Stimulated activated CD8-positive, alpha-beta memory T cell treated with anti-CD3 and anti-CD28 coated beads, Interleukin-4, amount 100 ng/mL, for 48 hours (primary cell): ENCODE measurements at places on chromosomes 7 and 10.
A peak's percentile ranks its signal among the peaks of the same experiment; 100 is the strongest.

DNA sequence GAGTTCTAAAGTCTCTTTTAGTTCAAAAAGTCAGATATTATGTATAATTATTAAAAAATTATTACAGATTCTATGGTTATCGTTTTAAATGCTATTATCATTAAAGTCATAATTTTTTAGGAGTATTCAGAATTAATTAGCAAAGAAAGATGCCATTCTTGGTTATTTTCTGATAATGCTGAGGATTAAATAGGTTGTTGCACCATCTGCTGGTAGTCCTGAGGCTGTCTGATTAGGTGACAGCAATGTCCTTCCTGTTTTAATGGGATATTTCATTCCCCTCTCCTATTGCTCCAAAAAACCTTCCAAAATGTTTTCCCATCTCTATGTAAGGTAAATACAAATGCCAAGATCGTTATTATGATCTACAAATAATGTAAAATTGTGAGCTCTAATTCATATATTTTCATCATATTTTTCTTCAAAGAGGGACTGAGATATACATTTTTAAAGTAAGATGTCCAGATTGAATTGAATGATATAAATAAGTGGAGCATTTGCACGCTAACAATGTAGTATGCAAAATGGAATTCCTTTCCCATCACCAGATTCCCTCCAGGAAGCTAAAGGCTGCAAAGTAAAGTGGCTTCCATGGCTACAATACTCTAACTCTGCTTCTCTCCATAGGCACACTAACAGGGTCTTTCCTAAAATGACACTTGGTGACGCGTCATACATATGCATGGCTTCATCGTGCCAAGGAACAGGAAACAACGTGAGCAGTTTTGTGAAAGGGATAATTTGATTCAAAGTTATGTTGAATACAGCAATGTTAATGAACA is 58.8 kb upstream of the AKR1E2 start:
- DNase-seq: no peak

DNA sequence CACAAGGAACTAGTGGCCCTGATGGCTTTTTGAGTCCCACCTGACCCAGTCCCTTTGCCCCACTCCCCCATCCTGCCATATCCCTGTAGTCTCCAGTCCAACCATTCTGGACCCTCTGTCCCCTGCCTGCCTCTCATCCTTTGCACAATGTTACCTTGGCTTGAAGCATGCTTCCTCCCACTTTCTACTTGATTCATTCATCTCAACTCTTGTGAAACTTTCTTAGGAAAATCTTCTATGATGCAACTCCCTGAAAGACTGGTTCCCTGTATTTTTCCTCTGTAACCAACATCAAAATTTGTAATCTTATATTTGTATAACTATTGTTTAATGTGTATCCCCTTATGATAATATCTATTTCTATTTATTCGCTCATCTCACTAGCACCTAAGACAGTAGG is 151.5 kb downstream of the LRRTM3 start:
- DNase-seq: no peak

DNA sequence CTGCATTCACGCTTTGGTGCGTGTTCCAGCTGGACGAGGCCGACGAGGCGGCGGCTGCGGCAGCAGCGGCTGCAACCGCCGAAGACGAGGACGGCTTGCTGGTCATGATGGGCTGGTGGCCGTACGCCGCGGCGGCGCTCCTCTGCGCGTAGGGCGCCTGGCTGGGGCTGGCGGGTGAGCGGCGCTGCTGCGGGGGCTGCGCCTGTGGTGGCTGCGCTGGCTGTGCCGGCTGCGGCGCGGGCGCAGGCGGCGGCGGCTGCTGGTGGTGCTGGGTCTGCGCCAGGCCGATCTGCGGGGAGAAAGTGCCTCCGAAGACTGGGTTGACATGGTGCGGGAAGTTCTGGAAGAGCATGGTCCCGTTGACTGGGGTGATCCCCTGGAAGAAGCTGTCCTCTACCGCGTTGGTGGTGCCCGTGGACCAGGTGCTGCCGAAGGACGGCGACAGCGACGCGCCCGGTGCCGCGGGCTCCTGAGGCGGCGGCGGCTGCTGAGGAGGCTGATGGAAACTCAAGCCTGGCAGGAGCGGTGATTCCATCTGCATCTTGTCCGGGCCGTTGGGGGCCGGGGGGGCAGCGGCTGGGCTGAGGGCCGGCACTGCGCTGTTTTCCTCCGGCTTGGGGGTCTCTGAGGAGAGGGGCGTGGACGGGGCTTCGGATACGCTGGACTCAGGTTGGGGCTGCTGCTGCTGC is 51.1 kb downstream of the CPEB3 start:
- DNase-seq: peak; percentile 52

GRCh38 chr7:2472739-2473138 is 3.5 kb downstream of the GRIFIN start:
- DNase-seq: no peak

GRCh38 chr10:124691421-124692099 is 52.6 kb downstream of the FAM53B start:
- DNase-seq: no peak

DNA sequence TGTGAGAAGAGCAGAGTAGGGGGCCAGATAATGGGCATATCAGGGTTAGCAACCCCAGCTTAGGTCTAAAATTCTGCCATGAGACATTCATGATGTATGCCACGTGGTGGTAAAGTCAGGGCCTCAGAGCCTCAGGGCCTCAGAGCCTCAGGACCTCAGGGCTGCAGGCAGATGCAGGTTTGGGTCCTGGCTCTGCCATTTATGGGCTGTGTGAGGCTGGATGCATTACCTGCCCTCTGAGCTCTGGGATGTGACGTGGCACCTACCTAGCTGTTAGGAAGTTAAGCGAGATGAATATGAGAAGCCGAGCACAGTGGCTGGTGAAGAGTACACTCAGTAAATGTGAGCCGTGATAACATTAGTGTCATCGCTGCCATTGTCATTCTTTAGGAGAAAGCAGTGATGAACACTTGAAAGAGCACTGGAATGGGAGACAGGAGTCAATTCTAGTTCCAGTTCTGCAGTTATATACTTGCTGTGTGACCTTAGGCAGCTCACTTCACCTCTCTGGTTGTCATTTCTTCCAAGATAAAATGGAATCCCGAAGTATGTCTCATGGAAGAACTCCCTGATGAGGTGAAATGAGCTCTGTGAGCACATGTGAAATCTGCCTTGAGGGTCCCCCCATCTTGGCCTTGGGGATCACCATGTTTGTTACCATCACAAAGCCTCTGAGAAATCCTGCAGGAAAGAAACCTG is 127.2 kb downstream of the SH3PXD2A start:
- no peak for DNase-seq

GRCh38 chr10:48981310-48981907 is 41.8 kb upstream of the LRRC18 start:
- DNase-seq: peak; percentile 71

- DNase-seq: peak; percentile 95
These were observed 21.2 kb downstream of the ATP6V1F start for GRCh38 chr7:128883622-128884448.

GRCh38 chr10:8233832-8234259 is 179.4 kb downstream of the GATA3 start:
- no peak for DNase-seq

DNA sequence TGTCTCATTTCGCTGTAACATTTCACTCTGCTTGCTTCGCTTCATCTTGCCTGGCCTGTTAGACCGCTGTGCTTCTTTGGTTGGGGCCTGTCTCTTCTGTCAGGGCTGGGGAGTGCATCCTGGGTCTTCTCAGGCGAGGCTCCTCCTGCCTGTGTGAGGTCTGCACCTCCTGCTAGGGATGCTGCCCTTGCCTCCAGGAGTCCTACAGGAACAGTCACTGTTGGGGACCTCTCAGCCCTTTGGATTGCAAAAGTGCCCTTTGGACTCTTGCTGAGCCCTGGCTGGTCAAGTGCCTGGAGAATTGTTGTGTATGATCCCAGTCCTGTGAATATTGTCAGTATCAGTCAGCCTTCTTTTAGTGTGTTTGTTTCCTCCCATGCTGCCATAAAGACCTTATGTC is 84.1 kb downstream of the MDFIC start:
- DNase-seq: no peak

DNA sequence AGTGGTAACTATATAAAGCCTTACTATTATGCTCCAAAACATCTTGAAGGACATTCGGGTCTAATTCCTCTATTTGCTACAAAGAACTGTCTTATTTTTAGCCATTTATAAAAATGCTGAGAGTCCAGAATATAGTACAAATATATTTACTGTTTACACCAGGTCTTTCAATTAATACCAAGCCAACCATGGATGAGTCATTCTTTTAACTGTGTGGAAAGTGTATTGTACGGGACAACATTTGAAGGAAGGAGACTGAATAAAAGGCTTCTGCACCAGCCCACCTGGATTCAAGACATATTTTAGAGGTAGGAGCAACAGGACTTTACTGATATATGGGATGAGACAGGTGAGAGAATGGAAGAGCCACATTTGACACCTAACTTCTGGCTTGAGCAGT is 35.4 kb downstream of the MASTL start:
- no peak for DNase-seq

DNA sequence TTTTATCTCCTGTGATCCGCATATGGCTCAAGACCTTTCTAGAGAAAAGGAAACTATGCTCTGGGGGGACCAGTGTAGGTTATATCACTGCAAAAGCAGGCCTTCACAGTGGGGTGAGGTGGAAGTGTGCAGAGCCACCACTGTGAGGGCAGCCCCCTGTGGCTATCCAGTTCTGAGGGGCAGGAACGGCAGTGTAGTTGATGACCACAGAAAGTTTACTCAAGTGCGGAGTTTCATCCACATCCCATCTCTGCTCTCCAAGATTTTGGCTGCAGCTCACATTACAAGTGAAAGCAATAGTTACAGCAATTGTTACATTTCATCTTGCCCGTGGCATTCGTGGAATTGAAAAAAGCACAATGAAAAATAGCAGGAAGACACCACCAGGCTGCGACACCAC is 345.9 kb upstream of the GALNT17 start:
- DNase-seq: no peak

DNA sequence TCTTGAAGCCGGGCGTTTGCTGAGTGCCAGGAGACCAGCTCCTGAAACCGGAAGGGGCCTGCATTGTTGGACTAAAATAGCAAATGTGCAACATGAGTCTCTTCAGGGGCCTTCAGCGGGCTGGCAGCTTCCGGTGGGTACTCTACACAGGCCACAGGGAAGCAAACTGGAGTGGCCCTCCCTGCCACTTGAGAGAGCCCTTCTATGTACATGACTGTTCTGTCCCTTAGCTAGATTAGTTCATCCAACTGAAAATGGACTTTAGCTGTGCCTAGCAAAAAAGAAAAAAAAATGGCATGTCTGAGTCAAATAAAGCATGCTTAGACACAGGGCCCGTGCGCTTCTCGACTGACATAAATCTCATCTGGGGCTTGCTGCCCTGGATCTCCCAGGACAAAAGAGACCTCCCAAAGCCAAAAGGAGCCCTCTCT is 115.3 kb upstream of the TCF7L2 start:
- DNase-seq: no peak

DNA sequence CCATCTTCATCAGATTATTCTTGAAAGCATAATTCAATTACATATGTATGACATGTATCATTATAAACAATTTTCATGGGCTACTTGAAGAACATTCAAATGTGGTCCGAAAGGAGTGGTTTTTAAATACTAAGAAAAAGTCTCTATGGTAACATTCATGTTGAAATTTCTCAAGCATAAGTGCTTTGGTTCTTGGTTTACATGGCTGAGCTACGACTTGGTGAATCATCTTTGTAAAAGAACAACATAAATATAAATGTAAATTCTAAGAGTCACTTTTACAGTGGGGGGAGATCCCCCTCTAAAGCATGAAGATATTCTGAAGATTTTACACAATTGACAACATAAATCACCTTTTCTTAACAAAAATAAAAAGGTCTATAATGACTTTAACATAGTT is 118.6 kb downstream of the MAGI2 start:
- DNase-seq: no peak

- peak; percentile 63 for DNase-seq
These were observed 32.6 kb downstream of the IKZF1 start for GRCh38 chr7:50336894-50337703.

- peak; percentile 31 for DNase-seq
These were observed 651 bp upstream of the ARPC1A start for GRCh38 chr7:99325001-99325493.

- no peak for DNase-seq
These were observed 140.5 kb downstream of the BICC1 start for GRCh38 chr10:58653139-58653538.

DNA sequence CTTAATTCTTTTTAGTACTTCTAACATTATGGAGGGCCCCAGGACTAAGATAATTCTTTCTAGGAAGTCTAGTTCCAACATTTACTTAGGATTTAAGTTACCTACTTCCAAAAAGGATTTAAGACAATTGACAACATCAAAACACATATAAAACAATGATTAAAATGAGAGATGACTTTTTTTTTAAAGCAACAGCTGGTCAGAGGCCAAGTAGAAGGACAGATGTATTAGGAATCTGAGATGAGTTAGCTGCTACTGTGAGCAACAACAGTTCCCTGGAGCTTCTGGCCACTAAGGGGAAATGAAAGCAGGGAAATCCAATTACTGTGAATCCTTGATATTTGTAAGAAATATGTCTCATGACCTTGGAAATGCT is 222.3 kb downstream of the PHTF2 start:
- DNase-seq: no peak

DNA sequence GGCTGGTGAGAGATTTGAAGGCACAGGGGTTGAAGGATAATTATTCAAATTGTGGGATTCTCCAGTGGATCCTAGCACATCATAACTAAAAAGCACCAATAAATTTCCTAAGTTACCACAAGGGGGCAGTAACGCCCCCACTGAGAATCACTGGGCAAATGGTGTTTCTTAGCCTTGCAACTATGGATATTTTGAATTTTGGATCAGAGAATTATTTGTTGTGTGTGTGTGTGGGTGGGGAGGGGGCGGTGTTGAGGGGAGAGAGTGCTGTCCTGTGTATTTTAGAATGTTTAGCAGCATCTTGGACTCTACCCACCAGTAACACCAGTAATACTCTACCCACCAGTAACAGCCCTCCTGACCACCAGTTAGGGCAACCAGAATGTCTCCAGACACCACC is 63.3 kb upstream of the PRKG1 start:
- no peak for DNase-seq

GRCh38 chr10:18293536-18294510 is 153.6 kb downstream of the CACNB2 start:
- no peak for DNase-seq

DNA sequence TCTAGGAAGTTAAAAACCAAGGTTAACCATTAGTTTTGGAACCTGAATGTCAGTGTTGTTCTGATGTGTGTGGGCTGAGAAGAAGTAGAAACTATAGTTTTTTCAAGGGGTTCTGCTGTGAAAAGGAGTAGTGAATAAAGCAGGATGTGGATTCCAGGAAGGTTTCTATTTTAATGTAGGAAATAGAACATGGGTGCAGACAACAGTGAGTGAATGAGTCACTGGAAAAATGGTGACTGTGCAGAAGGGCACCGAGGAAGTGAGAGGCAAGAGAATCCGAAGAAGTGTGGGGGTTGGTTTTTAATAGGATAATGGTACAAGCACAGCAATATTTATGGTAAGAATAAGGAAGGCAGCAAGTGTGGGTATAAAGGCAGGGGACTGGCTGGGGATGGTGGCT is 120.4 kb downstream of the ARHGAP21 start:
- no peak for DNase-seq
